ENCODE measurements at places on chromosomes 11 and 22. TPM values are rescaled to one million over a fixed set of nuclear protein-coding genes. Genes with fewer than 3 reads are reported as not detected.
A peak's percentile ranks its signal among the peaks of the same experiment; 100 is the strongest.

DNA sequence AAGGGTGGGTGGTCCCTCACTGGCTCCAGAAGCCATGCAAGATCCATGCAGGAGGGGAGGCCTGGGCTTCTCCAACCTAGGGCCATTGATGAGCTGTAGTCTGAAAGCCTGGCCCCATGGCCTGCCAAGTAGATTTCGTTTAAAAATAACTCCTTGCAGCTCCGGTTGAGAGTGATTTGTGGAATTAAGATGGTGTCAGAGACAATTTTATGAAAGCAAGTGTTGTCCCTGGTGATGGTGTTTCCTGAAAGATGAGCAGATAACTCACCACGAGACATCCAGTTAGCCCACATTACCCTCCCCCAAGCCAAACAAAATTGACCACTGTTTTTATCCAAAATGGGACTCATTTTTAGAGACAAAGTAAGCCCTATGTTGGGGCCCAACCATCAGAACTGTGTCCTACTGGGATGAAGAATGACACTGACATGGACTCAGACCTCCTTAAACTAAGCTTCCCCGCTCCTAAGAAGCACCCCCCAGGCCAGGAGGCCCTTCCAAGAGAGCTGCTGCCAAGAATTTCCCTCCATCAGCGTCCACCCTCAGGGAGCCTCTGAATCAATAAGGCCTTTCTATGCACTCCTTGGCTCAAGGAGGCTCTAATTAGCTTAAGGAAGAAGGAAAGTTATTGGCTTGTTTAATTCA, 174.2 kb upstream of the NCAM1 start:
- no peak for DNase-seq

GRCh38 chr11:92008249-92008648, 216.4 kb upstream of the FAT3 start:
- no peak for DNase-seq

OSBP2 gene
- 0.40 TPM for polyA plus RNA-seq

- DNase-seq: no peak
Observed at GRCh38 chr11:107331728-107332127, 125.9 kb downstream of the CWF19L2 start.

NAALAD2 gene
- polyA plus RNA-seq: 0.73 TPM

GRCh38 chr11:2100361-2101170, 38.6 kb downstream of the IGF2 start:
- DNase-seq: no peak

DNA sequence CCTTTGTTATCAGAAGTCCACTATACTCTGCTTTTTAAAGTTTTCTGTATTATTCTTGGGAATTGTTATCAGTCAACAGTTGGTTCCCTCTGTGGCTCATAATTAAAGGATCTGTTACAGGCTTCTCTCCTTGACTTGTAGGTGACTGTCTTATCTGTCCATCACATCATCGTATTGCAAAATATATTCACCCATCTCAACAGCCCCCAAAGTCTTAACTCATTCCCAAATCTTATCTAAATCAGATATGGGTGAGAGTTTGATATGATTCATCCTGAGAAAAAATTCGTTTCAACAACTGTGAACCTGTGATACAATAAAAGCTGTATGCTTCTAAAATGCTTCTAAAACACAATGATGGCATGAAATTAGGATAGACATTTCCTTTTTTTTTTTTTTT, 1245.6 kb upstream of the RAG2 start:
- DNase-seq: peak; percentile 54

SGSM1 gene
- polyA plus RNA-seq: not detected

BACE1 gene
- 62.7 TPM for polyA plus RNA-seq

DNA sequence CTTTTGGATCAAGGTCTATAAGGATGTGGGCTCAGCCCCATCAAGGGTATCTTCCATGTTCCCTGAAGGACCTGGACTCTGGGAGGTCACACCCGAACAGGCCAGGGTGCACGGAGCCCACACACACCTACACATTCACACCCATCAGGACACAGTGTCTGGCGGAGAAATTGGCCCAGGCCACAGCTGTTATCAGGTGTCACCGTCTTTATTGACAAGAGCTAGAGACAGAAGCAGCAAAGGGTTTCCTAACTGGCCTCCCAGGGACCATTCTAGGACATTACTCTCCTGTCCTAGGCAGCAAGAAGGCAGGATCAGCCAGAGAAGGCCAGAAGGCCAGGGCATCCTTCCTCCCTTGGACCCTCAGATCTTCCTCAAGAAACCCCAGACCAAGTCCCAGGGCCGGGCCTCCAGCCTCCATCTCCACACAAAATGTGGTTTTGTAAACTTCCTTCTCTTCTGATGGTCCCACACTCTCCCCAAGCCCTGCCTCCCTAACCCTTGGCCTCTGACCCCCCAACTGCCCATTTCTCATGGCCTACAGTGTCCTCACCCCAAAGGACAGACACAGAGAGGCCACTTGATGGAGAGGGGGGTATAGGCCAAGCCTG, 8.1 kb downstream of the SSTR3 start:
- DNase-seq: no peak

GRCh38 chr11:47869544-47870393, 21.6 kb upstream of the NUP160 start:
- DNase-seq: peak; percentile 29

GAS2L1 gene
- polyA plus RNA-seq: 5.4 TPM

DNA sequence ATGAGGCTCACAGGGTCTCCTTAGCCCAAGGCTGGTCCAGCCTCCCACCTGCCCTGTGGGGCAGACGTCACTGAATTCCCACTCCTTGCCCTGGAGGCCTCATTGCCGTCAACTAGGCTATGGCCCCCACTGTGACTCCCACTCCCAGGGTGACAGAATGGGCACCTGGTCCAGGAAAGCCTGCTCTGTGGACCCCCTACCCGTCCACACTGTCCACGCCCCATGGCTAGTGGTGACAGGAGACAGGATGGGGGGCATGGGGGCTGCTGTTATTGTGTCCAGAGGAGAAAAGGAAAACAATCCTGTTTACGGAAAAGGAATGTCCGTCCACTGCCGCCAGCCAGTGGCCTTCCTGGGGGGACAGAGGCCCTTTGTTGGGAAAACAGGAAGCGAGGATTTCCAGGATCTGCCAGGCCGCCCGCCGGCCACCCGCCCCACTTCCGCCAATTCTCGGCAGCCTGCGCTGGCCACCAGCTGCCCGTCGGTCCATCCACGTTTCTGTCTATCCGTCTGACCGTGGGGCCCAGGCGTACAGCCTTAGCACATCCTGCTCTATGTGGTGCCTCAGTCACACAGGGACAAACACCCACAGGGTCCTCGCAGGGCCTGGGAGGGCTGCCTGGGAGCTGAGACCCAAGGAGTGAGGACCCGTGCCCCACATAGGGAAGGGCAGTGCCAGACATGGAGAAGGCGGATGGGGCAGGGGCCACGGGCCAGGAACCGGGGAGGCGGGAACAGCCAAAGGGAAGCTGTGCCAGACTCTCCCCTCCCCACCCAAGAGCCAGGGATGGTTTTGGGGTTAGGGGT, 19.5 kb downstream of the CRELD2 start:
- DNase-seq: no peak

DNA sequence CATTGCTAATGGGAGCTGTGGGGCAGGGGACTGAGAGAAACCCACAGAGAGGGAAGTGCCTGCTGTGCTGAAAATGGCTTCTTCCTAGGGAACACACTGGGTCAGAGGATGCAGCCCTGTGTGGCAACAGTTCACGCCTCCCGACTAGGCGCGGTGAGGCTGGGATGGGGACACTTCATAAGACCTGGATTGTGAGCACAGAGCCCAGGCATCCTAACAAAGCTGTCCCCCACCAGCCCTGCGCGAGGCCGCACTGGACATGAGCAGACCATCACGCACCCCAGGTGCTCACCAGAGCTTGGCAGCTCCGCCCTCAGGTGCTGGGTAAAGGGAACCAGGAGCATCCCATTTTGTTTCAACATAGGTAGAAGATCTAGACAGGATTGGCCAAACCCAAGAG, 1.8 kb upstream of the KRTAP5-4 start:
- no peak for DNase-seq

- no peak for DNase-seq
Observed at GRCh38 chr22:41975299-41976069, 6.2 kb downstream of the SEPTIN3 start.

DNA sequence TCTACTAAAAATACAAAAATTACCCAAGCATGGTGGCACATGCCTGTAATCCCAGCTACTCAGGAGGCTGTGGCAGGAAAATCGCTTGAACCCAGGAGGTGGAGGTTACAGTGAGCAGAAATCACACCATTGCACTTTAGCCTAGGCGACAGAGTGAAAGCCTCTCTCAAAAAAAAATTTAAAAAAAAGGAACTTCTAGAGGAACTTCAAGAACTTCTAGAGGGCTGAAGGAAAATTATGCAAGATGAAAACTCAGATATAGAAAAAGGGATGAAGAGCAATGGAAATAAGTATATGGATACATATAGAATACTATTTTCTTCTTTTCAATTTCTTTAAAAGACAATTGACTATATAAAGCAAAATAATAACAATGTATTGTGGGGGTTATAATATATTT, 51.2 kb upstream of the PRR5 start:
- no peak for DNase-seq

Data from fibroblast of lung (primary cell).